NCI-H1436 treated with DMSO at 0.1 percent for 48 hours (cell line): ENCODE measurements at places on chromosomes 4 and X.

GRCh38 chrX:70755850-70756249 is 152.7 kb downstream of the TEX11 start:
- no peak for DNase-seq

DNA sequence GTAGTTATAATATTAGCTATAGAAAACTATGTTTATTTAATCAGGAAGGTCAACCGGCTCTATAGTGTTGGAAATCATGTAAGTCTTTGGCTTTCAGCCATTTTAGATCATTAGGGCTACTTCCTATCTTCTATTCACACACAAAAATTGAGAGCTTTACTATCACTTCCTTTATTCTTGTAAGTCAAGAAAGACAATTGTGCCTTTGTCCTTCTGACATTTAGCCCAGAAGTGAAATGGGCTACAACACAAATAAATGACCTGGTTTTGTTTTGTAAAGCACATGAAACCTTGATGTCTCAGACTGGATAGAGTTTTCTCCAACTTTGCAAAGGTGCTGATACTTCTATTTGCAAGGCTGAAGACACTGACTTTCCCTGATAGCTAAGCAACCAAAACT is 122.4 kb upstream of the ACSL4 start:
- DNase-seq = no peak

DNA sequence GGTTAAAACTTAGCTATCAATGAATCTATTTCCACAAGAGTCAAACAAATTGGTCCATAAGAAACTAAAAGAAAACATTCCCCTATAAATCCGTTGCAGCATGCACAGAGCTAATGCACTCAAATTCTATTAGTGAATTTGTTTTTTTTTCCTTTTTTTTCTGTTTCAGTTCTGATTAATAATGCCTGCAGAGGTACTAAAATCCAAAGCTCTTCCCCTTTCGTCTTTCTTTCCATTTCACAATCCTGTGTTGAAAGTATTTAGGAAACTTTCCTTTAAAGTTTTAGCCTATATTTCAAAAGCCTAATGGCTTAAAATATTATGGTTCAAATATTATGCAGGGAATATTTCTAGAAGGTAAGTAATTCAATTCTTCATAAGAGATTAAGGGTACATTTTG is 45.9 kb upstream of the VEGFD start:
- DNase-seq = no peak

- DNase-seq = no peak
Observed at GRCh38 chrX:150268839-150269355, 94.2 kb upstream of the MAMLD1 start.

GRCh38 chr4:150940123-150940522 is 75.0 kb downstream of the LRBA start:
- no peak for DNase-seq

GRCh38 chr4:41590591-41590990 is 52.6 kb downstream of the LIMCH1 start:
- no peak for DNase-seq

DNA sequence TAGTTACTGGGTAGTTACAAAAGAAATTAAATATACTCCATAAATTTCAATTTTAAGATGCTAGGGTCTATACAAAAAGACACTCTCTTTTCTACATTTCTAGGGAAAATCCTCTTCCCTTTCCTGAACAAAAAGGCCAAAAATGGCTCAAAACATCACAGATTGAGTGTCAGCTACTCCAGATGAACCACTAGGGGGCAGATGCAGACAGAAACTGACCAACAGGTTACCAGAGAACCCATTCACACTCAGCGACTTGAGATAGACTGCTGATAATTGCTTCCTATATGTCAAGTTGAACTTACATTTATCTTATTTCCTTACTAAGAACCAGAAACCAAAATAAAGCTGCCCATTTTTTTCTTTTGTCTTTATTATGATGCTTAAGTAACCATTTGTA is 83.4 kb upstream of the MID1IP1 start:
- DNase-seq = no peak

GRCh38 chrX:131577999-131578734 is 34.3 kb downstream of the OR13H1 start:
- no peak for DNase-seq
